ENCODE measurements at places on chromosomes 6 and 20.

DNA sequence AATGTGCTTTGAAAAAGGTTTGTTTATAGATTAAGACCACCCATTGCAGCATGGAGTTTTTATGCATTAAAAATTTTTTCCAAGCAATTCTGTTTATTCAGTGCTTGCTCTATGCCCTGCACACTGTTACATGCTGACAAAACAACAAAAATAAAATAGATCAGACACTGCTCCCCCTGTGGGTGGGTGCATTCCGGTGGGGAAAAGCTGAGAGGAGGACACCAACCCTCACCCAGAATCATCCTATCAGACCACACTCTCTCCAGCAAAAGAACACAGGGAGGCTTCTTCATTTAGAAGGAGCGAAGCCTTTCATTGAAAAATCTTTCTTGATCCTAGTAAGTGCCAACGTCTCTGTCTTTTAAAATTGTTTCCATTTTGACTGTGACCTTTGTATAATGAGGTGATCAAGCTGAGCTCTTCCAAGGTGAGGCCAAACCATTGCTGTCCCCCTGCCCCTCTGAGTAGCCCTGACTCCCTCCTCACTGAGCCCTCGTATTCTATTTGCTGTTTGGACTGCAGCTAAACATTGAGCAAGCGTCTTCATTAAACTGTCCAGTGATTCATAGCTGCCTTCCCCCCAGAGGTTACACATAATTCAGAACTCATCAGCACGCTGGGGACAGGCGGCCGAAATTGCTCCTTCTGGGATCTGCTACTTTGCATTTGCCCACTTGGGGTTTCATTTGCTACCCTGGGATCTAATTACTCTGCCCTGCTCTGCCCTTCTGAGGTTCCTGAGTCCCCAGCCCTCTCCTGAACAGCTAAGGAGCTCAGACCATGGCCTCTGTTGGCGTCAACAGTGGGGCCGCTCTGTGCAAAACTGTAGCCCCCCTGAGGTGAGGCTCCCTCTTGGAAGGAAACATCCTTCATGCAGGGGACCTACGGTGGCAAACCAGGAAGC, 102.4 kb downstream of the F13A1 start:
- no peak for DNase-seq

- DNase-seq, result no peak
Measured at GRCh38 chr6:34600796-34601195, 44.7 kb upstream of the SPDEF start.

GRCh38 chr6:149834513-149835481, 29.4 kb downstream of the LRP11 start:
- DNase-seq, result peak; percentile 72

DNA sequence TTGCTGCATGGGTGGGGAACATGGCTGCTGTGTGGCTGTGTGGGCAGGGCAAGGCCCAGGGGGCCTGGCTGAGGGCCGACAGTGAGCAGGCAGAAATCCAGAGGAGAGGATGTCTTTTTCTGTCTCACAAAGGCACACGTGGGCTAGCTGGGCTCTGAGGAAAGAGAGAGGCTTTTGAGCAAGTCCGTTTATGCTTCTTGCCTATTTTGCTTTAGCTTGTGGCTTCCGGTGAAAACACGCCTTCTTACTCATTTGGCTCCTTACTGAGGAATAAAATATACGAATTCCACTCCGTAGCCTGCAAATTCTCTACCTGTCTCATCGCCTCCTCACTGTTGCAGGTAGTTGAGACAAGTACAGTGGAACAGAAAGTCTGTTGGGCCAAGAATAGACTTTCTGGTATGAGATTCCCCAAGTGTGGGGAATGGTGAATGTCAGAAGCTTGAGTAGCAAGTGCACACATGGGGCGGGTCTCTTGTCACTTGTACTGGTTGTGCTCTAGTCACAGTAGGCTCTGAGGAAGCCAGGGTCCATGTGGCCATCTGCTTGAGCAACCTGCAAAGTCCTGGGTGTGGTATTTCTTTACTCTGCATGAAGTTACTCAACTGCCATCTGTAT, 28.4 kb downstream of the WRNIP1 start:
- no peak for DNase-seq

- no peak for DNase-seq
Measured at GRCh38 chr6:43728586-43728985, 41.0 kb upstream of the MRPS18A start.

DNA sequence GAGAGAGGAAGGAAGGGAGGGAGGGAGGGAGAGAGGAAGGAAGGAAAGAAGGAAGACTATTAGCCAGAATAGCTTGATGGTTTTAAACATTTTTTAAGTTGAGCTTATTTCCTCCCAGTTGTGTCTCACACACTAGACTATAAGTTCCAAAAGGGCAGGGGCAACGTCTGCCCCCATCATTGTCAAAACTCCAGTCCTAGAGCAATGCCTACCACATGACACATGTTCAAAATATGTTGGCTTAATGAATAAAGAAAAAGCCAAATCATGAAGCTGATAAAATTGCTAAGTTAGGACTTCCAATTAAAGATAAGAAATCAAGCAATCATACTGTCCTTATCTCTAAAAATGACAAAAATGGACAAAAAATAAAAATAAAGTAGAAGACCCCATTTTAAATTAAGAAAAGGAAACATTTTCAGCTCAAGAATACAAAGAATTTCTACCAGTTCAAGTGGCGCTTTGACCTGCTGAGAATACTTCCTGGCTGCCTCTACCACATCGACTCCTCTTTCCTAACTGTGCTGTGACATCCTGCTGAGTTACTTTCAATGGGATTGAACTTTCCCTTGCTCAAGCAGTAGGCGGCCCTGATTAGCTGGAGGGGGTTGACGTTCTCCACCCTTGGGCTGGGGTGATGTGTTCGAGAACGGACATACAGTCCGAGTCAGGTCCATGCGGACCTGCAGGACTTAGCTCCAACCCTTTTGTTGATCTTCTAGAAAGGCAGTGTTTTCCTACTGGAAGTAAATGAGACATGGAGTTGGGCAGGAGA, 283.9 kb upstream of the FOXQ1 start:
- DNase-seq, result peak; percentile 25

- no peak for DNase-seq
Measured at GRCh38 chr6:39614393-39614950, 110.7 kb downstream of the KIF6 start.

DNA sequence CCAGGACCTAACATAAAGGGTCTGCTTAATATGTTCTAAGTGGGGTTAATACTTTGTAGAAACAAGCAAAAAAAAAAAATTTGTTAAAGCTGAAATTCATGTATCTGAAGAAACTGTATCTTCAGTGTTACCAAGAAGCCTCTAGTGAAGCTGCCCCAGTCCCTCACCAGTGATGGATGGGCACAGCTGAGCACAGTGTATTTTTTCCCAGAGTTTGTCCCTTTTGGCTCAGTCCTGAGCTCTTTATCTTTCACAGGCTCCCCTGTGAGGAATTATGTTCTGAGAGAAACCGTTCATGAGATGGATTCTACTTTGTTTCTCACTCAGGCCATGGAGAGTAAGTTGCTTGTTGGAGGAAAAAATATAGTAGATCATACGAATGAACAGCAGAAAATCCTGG, 38.4 kb downstream of the KIF3B start:
- DNase-seq, result no peak

DNA sequence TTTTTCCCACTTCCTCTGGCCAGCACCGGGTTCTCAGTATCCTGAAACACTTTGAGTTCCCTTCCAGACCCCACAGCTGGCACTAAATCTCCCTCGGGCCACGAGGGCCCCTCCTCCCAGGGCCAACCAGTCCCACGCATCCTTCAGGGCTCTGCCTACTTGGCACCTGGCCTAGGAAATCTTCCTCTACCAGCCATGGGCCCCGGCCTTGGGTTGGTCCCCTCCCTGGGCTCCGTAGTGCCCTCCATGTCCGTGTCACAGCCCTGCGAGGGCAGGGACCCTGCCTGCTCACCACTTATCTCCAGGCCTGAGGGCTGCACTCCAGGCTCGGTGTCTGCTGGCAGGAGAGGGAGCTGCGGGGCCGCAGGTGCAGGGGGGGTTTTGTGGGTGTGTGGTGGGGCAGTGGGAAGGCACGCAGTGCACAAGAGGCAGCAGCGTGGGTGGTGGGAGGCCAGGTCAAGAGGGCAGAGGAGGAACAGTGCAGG, 48.8 kb upstream of the CDH22 start:
- no peak for DNase-seq

Measured in trophoblast cell (in vitro differentiated cells and primary cell).